ENCODE measurements at places on chromosomes 11 and 22.

- no peak for DNase-seq
Observed at GRCh38 chr22:33447733-33448132, 389.6 kb upstream of the SYN3 start.

DNA sequence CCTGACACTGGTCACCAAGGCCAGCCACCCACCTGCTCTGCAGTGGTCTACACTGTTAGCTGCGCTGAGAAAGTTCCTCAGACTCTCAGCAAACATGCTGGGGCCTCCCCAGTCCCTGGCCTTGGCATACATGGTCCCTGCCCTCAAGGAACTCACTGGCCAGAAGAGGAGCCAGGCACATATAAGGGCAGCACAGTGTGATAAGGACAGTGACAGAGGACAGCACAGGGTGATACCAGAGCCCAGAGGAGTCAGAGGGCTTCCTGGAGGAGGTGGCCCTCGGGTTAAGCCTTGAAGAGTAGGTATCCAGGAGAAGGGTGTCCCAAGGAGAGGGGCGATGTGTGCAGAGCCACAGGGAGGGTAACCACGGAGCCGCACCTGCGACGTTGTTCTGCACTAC is 624 bp downstream of the ART1 start:
- DNase-seq, result no peak

- DNase-seq, result no peak
Observed at GRCh38 chr11:38323961-38324761, 1726.1 kb upstream of the RAG2 start.

DNA sequence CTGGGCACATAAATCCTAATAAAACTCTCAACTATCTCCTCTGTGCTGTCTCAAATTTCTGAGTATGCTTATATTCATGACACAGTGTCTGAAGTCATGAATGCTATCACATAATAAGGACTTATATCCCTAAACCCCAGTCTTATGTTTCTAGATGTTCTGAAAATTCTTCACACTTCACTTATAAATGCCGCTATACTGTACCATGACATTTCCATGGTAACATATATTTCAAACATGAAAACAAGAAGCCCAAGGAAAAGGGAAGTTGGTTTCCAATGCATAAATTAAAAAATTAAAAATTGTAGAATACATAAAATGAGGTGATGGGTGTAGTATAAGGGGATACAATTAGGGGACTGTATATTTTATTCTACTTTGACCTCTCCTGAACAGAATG is 11.7 kb downstream of the GVQW3 start:
- DNase-seq, result no peak

DNA sequence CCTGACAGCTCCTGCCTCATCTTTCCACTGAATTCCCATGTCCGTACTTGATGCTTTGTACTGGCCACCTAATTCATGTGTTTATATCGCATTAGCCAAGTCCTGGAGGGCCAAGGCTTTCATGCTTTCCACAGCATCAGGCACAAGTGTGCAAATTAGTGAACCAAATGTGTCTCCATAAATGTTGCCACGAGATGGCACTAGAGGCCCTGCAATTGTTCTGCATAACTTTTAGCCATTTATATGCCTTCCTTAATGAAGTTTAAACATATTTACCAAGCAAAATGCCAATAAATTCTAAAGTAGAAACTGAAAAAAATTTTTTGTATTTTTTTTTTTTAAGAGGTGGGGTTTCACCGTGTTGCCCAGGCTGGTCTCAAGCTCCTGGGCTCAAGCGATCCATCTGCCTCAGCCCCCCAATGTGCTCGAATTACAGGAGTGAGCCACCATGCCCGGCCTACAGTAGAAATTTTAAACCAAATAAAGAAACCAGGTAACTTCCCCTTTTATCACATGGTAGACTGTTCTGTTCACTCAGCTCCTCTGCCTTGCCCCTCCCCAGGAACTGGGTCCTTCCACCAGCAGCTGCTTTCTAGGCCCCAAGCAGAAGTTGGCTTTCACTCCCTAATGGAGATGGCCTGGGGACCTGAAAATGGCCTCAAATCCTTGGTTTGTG is 20.8 kb upstream of the IL18BP start:
- no peak for DNase-seq

- no peak for DNase-seq
Observed at GRCh38 chr22:39309881-39310714, 9.3 kb downstream of the RPL3 start.

DNA sequence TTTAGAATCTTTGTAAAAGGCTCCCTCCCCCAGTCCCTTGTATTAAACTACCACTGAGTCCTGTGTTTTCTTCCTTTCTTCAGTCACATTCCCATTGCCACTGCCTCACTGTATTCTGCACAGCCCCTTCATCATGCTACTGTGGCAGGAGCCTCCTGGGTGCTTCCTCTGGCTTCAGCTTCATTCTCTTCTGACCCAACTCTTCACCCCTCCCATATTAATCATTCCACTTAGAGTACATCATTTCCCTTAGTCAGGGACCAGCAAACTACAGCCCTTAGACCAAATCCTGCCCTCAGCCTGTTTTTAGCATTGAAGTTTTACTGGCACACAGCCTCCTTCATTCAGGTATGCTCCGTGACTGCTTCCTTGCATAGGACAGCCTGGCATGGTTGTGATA is 127.7 kb upstream of the MTNR1B start:
- no peak for DNase-seq

GRCh38 chr11:64563966-64564365 is 27.1 kb upstream of the SLC22A12 start:
- DNase-seq, result no peak

DNA sequence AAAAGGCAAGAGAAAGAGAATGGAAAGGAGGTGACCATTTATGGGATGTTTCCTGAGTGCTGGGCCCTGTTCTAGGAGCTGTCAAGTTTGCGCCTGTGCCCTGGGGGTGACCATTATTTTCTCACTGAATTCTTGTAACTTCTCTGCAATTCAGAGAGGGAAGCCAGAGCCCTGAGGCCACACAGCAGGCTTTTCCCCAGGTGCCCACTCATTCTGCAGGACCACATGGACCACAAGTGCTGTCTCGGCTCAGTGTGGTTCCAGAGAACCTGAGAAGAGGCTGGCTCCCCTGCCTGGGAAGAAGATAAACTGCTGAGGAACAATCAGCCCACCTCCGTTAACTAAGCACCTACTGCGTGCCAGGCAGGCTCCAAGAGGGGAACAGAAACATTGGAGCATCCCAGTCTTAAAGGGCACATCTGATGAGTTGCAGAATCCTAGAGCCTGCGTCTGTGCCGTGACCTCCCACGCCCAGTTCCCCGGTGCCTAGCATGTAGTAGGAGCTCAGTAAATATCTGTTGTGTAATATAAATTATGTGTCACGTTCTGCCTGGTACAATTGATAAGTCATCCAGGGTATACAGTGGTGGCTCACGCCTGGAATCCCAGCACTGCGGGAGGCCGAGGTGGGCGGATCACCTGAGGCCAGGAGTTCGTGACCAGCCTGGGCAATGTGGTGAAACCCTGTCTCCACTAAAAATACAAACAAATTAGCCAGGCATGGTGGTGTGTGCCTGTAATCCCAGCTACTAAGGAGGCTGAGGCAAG is 31.6 kb upstream of the CRYBB3 start:
- DNase-seq, result no peak

- no peak for DNase-seq
Observed at GRCh38 chr11:1234054-1234720, 11.3 kb downstream of the MUC5B start.

- no peak for DNase-seq
Observed at GRCh38 chr11:10638316-10638925, 55.1 kb downstream of the IRAG1 start.

DNA sequence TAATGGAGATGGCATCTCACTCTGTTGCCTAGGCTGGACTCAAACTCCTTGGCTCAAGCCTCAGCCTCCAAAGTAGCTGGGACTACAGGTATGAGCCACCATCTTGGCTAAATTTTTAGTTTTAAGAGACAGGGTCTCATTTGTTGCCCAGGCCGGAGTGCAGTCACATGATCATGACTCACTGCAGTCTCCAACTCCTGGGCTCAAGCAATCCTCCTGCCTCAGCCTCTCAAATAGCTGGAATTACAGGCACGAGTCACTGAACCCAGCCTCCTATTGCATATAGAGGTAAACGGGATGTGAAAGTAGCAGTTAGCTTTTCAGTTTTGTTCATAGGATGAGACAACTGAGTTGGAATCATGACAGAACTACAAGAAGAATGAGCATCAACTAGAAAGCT is 9.5 kb upstream of the NAALAD2 start:
- DNase-seq, result no peak

DNA sequence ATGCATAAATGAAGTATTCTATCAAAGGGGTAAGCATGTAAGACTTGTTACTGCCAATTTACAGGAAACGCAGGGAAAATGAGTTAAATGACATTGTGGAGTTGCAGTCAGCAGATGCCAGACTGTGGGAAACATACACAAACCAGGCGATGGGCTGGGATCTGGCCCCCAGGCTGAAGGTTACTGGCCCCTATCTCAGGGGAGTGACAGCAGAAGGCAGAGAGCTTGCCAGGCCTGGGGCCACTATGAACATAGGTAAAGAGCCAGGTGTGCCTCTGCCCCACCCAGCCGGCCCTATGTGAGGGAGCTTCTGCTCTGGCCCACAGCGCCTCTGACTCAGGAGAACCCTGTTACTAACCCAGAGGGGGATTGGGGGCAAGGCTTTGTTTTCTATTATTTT is 26.1 kb upstream of the SLC25A1 start:
- no peak for DNase-seq

DNA sequence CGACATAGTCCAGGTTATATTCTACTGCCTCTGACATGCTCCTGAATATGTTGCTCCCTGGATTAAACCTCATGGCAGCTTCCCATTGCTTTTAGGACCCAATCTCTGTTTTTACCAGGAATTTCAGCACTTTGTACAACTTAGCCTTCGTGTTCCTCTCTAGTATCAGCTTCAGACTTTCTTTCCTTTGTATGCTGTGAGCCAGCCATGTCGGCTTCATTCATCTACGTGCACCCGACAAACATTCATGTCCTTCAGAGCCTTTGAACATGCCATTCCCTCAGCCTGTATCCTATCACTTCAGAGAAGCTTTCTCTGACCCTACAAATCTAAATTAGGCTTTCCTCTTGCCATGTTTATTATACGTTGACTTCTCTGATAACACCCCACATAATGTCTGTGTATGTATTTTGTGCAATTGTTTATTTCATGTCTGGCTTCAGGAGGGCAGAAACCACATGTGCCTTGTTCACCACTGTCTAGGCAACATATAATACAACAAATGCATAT is 743.4 kb downstream of the OPCML start:
- DNase-seq, result no peak

Measured in smooth muscle cell of the brain vasculature (primary cell).